Sigmoid colon (tissue), 7 donors: ENCODE measurements at places on chromosomes 12 and 14. TPM values are rescaled to one million over a fixed set of nuclear protein-coding genes. Genes with fewer than 3 reads are reported as not detected.

The PLBD1 gene
- 13.6 TPM for total RNA-seq

DNA sequence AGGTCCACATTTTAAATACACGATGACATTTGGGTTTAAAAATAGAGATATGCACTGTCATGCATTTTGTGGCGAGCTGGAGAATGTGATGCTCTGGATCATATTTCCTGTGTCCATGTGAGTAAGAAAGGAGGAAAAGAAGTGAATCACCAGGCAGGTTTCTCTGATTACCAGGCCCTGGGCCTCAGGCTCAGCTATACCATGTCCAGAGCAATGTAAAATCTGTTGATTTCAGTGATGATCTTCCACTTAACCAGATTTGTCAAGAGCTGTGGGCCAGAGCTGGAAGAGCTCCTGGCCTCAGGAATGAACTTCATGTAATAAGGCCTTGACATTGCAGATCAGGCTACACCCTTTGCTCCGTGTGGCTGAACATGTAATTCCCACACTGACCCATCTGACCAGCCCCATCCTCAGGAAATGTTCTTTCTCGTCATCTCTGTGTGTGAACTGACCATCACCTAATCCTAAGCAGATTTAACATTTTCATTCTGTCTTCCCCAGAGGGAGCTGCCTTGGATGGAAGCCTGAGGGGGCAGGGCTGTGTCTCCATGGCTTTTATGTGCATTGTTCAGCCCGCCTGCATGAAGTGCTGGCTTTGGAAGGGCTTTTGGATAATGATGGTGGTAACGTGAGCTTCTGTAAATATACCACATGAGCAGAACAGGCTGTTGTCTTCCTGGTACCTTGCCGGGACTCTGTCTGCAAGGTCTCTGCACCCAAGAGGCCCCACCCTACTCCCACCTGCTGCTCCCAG, 54.5 kb downstream of the CRACR2A start:
- H3K27ac ChIP-seq, result peak overlapping the region; percentile 35
- DNase-seq, result no peak
- no peaks in the 10 kb centered on the region for H3K4me1 ChIP-seq
- no peak overlapping the region for H3K4me3 ChIP-seq
- no peaks in the 10 kb centered on the region for H3K27me3 ChIP-seq
- no peaks in the 10 kb centered on the region for H3K36me3 ChIP-seq

DNA sequence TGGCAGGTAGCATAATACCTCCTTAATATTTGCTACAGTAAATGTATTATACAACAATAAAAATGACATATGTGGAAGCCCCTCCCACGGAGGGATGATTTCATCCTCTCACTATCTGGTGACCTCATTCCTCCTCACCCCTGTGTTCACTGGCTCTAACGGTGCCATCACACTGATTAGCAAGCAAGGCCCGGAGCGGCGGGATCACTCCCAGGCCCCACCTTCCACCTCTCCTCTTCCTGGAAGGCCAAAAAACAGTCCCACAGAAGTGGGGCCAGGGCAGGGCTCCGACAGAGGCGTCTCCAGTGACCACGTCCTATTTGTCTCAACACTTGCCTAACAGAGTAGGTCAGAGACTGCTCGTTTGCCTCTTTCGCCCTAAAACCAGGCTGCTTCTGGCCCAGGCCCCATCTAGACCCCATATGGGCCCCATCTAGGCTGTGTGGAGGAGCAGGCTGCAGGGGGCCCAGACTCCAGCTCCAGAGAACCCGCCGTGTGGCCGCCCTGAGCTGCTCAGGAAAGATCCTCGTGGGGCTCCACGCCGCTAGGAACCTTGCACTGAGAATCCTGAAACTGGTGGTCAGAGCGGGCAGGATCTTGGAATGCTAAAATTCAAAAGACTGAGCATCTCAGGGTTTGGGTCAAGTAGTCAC, 3.7 kb downstream of the SELPLG start:
- DNase-seq, result no peak
- no peaks in the 10 kb centered on the region for H3K36me3 ChIP-seq
- no peak overlapping the region for H3K27ac ChIP-seq
- H3K27me3 ChIP-seq, result no peaks in the 10 kb centered on the region

- peak overlapping the region; percentile 61 for H3K27ac ChIP-seq
- H3K4me1 ChIP-seq, result peaks cover 28% of the 10 kb centered on the region
- peak; percentile 90 for DNase-seq
- no peak overlapping the region for H3K4me3 ChIP-seq
- H3K27me3 ChIP-seq, result no peaks in the 10 kb centered on the region
- H3K36me3 ChIP-seq, result no peaks in the 10 kb centered on the region
Observed at GRCh38 chr14:96249029-96249428, 7.0 kb upstream of the BDKRB1 start.

GRCh38 chr12:33245434-33245833, 194.2 kb downstream of the SYT10 start:
- H3K4me1 ChIP-seq, result no peaks in the 10 kb centered on the region
- H3K27me3 ChIP-seq, result no peaks in the 10 kb centered on the region
- H3K36me3 ChIP-seq, result no peaks in the 10 kb centered on the region
- DNase-seq, result no peak
- no peak overlapping the region for H3K27ac ChIP-seq

DNA sequence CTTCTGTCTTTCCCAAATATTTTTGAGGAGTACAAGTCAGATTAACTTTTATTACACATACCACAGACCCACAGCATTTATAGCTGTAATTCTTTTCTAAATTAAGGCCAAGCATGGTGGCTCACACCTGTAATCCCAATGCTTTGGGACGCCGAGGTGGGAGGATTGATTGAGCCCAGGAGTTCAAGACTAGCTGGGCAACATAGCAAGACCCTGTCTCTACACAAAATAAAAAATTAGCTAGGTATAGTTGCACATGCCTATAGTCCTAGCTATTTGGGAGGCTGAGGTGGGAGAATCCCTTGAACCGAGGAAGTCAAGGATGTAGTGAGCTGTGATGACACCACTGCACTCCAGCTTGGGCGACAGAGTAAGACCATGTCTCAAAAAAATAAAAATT, 7.0 kb downstream of the DUSP16 start:
- H3K27ac ChIP-seq, result no peak overlapping the region
- no peaks in the 10 kb centered on the region for H3K27me3 ChIP-seq
- DNase-seq, result no peak
- H3K36me3 ChIP-seq, result no peaks in the 10 kb centered on the region
- H3K4me3 ChIP-seq, result no peak overlapping the region
- H3K4me1 ChIP-seq, result peaks cover 25% of the 10 kb centered on the region

- no peaks in the 10 kb centered on the region for H3K36me3 ChIP-seq
- no peak overlapping the region for H3K27ac ChIP-seq
- no peak for DNase-seq
- H3K27me3 ChIP-seq, result no peaks in the 10 kb centered on the region
- no peaks in the 10 kb centered on the region for H3K4me1 ChIP-seq
Observed at GRCh38 chr12:103310546-103311270, 185.1 kb downstream of the C12orf42 start.
